ENCODE measurements at places on chromosomes 16 and 17.

- DNase-seq: peak; percentile 42
These were observed 15.8 kb upstream of the AKTIP start for GRCh38 chr16:53518550-53519416.

GRCh38 chr16:53528797-53529196, 25.8 kb upstream of the AKTIP start:
- DNase-seq: no peak

DNA sequence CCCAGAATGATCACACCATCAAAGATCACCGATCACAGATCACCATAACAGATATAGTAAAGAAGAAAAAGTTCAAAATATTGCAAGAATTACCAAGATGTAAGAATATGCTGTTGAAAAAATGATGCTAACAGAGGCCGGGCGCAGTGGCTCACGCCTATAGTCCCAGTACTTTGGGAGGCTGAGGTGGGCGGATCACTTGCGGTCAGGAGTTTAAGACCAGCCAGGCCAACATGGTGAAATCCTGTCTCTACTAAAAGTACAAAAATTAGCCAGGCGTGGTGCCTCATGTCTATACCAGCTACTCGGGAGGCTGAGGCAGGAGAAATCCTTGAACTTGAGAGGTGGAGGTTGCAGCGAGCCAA, 53.2 kb downstream of the CPPED1 start:
- DNase-seq: no peak

- no peak for DNase-seq
These were observed 22.5 kb upstream of the ADCY9 start for GRCh38 chr16:4138713-4139112.

DNA sequence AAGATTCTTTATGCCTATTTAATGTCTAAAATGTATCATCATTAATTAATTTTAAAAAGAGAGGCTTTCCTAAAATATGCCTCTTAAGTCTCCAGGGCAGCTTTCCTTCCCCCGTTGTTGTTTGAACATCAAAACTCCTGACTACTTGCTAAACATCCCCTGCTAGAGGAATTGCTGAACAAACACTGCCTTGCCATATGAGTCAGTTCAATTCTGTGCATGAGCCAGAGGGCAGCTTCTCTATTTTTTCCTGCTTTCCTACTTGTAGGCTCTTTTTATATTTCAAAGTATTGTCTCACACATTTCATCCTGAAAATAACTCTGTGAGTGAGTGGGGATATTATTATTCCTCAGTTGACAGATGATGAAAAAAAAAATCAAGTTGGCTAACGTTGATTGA, 143.4 kb downstream of the HS3ST4 start:
- no peak for DNase-seq

- no peak for DNase-seq
These were observed 16.3 kb upstream of the RBL2 start for GRCh38 chr16:53417976-53418375.

DNA sequence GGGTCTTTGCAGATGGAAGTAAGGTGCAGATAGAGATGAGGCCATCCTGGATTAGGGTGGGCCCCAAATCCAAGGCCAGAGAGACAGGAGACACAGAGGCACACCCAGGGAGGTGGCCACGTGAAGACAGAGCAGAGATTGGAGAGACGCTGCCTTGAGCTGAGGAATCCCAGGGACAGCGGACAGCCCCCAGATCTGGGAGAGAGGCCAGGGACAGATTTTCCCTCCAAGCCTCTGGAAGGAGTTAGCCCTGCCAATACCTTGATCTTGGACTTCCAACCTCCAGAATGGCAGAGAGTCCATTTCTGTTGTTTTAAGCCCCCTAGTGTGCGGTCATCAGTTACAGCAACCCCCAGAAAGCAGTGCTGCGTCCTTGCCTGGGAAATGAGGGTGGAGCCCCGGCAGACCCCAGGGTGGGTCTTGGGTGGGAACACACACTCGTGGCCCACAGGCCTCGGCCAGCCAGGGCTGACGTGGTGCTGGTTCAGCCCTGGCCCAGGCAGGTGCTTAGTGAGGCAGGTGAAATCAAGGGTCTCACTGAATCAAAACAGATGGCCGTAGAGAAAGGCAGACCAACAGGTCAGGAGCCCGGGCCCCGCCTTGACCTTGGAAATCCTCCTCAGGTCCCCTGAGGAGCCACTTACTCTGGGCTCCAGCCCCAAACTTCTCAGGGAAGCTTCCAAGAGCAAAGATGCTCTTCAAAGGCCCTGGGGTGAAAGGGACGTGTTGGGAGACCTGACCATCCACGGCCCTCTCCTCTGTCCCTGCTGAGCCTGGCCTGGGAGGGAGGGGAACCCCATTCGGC, 169.3 kb downstream of the RBFOX3 start:
- no peak for DNase-seq

DNA sequence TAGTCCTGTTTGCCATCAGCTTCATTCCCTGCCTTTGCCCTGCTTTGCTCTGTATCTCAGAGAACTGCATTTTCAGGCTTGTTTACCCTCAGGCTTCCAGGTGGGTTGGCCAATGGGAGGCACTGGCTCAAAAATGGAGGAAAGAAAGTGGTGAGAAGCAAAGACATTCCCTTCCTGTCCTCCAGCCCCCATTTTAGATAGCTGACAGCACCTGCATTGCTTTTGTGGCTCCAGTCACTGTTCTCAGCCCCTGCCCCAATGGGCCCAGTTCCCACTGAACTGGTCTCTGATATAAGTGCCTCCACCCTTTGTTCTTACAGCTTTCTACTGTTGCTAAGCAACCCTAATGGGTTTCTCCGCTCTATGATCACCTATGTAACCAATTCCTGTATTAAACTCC, 19.4 kb upstream of the SDK2 start:
- DNase-seq: no peak

DNA sequence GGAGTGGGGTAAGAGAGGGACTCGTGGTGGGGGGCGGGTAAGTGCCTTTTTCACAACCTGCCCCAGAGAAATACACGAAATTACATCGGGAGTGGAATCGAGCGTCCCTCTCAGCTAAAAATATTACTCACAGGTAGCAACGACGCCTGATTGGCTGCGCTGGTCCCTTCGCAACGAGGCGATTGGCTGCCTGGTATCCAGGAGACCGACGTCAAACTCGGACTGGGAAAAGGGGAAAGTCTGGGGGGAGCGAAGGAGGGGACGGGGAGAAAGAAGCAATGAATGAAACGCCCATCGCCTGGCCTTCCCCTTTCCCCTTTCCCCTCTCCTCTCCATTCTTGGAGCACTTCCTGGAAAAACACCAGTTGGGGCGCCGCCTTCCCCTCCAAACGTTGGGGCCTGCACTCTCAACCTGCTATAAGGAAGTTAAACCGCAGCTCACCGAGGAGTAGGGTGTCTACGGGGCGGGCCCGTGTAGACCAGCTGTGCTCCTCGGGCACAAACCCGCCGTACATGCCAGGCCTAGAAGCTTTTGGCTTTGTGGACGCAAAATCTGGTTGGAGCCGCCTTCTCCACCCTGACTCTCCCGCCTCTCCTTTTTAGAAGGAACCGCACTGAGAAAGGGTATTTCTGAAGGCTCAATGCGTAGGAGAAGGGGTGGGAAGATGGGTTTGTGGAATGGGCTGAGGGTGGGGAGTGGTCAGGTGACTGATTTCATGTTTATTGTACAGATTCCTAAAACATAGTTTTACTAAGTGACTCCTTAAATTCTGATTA, 1.4 kb upstream of the TOB1 start:
- peak; percentile 88 for DNase-seq

GRCh38 chr17:29973005-29973404, 31.6 kb downstream of the EFCAB5 start:
- DNase-seq: no peak

- DNase-seq: no peak
These were observed 425.8 kb upstream of the ZFHX3 start for GRCh38 chr16:73473713-73474112.

DNA sequence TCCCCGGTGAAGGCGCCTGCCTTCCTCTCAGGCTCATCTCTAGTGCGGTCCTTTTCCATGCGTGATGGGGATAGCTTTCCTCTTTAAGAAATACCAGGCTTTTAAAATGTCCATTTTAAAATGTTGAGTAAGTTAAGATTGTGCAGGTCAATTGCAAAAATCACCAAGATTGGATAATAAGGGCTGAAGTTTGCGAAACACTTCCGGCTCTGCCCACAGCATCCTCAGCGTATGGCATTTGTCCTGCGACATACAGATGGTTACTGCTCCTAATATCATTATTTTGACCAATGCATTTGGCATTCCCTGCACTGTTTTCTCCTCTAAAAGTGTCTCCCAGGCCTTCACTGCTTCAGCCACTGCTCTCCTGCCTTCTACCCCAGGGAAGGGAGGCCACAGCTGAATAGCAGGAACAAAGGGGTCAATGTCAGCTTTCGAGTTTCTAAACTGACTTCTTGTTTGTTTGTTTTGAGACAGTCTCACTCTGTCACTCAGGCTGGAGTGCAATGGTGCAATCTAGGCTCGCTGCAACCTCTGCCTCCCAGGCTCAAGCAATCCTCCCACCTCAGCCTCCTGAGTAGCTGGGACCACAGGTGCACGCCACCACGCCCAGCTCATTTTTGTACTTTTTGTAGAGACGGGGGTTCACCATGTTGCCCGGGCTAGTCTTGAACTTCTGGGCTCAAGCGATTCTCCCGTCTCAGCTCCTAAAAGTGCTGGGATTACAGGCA, 91.9 kb downstream of the CRISPLD2 start:
- DNase-seq: no peak

GRCh38 chr16:11783319-11784037, 13.6 kb downstream of the ZC3H7A start:
- no peak for DNase-seq

GRCh38 chr16:35152067-35152627, 1692.7 kb downstream of the TP53TG3F start:
- no peak for DNase-seq

- peak; percentile 30 for DNase-seq
These were observed 1.4 kb downstream of the MMD start for GRCh38 chr17:55420067-55420775.

DNA sequence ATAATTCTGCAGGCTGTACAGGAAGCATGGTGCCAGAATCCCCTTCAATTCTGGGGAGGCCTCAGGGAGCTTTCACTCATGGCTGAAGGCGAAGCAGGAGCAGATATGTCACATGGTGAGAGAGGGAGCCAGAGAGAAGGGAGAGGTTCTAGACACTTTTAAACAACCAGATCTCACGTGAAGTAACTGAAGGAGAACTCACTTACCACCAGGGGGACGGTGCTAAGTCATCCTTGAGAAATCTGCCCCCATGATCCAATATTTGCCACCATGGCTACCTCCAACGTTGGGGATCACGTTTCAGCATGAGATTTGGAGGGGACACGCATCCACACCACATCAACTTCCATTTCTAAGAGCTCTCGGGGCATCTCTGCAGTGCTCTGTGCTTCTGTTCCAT, 37.4 kb upstream of the GNA13 start:
- no peak for DNase-seq

DNA sequence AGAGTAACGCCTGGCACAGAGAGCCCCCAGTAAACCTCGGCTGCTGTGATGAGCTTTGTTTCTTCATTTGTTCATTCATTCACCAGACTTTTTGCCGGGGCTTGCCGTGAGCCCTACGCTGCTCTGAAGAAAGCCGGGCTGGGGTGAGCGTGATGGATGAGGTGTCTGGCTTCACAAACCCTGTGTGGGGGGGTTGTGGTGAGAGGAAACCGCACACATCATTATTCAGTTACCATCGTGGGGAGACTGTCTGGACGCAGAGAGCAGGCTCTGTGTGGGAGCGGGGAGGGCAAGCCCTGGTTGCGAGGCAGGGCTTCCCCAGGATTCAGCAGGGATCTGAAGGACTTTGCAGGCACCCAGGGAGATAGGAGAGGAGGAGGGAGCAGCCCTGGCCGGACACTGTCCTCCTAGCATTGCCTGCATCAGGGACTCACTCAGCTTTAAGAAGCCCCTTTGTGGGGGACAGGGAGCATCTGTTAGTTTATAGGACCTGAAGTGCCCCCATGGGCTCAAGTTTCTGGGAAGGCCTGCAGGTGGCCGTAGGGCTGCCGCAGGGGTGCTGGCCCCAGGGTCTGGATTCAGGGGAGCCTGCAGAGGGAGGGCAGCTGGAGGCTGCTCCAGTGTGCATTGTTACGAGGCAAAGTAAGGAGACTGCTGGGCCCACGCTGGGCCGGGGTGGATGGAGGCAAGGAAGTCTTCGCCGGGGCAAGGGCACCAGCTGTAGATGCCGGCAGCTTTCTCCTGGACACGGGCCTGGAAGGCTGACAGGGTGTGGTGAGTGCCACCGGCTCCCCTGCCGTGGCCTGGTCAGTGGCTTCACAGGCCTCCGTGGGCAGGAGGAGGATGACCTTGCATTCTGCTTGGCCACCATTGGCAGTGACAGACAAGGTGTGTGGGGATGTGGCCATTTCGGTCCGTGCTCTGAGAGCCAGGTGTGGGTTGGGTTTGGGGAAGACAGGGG, 334.5 kb downstream of the SEC14L1 start:
- DNase-seq: peak; percentile 12

DNA sequence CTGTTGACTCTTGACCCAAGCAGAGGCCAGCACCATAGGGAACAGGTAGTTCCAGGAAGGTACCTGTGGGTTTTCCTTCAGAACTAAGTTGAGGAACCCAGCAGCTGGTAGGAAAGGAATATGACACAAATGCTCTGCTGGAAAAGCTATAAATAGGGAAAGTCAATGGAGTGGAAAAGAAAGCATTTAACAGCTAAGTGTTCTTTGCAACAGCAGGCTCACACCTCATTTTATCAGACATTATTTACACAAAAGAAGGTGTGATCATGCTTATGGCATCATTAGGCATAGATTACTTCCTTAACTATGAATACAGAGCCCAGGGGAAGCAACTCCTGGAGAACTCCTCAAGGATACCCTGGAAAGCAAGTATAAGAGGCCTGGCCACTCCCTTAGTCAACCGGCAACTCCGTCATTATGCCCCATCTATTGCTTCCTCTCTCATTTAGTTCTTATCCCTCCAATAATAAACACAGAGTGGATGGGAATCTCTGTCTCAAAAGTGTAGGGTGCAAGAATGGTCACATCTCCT, 128.1 kb downstream of the HS3ST2 start:
- DNase-seq: no peak

DNA sequence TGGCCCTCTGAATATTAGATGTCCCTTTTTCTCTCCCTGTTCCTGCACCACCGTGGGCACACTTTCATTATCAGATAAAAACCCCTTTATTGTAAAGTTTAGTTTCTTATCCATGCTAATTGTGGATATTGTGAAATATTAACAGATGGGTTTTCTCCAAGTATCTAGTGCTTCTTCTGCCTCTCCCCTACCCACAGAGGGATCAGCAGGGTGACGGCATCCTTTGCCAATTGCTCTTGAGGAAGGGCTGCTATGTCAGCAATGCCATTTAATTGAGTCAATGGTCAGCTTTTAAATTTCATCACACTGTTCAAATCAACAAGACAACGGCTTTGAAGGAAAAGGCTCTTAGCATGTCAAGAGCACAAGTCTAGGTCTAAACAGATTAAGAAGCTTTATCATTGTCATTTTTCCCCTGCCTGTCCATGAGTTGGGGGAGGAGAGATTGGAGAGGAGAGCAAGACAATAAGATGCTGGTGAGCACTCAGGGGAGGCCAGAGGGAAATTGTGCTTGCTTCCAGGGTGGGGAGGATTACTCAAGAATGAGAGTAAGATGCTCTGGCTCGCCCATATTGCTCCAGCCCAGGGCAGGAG, 443.0 kb upstream of the CCL2 start:
- no peak for DNase-seq

- DNase-seq: no peak
These were observed 203.4 kb downstream of the CCDC182 start for GRCh38 chr17:57541472-57542394.
